Kidney capillary endothelial cell (primary cell): ENCODE measurements at places on chromosomes 16 and 17.

- DNase-seq, result no peak
Measured at GRCh38 chr17:72104164-72104862, 16.5 kb upstream of the SOX9 start.

- no peak for DNase-seq
Measured at GRCh38 chr17:66557200-66557599, 254.8 kb downstream of the PRKCA start.

DNA sequence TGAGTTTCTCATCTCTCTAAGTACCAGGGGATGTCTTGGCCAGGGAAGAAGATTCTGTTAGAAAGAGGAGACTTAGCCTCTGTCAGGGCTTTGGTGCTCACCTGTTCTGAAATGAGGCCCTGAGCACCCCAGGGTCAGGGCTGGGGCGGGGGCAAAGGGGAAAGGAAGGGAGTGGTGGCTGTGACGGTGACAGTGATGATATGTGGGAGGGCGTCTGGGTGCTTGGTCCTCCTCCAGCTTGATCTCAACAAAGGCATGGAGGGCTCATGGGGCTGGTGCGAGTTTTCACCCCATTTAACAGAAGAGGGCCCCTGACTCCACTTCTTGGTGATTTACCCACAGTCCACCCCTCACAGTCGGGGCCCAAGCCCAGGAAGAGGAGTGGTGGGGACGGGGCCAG lies 15.1 kb downstream of the SOX8 start:
- DNase-seq, result no peak

DNA sequence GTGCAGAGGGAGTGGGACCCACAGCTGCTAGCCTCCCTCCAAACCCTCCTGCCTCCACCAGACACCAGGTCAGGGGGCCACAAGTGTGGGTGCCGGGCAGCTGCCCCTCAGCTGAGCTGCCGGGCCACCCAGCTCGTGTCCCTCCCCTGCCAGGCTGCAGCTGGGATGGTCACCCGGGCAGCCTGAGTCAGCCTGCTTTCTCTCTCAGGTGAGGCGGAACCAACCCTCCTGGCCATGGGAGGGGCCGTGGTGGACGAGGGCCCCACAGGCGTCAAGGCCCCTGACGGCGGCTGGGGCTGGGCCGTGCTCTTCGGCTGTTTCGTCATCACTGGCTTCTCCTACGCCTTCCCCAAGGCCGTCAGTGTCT lies 6.9 kb downstream of the SLC16A3 start:
- no peak for DNase-seq

DNA sequence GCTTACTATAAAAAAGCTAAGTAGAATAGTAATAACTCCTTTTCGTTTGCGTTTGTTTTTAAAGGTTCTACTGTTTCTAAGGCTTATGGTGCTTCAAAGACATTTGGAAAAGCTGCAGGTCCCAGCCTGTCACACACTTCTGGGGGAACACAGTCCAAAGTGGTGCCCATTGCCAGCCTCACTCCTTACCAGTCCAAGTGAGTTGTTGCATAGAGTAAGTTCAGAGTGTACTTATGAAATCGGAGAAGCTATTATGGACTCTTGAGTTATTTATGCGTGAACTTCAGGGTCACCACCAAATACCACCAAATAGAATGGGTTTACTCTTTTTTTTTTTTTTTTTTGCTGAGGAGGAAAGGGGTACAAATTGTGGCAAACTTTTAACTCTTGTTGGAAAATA lies 45.8 kb downstream of the RPA1 start:
- no peak for DNase-seq

- no peak for DNase-seq
Measured at GRCh38 chr17:81447331-81447933, 52.2 kb downstream of the BAHCC1 start.

DNA sequence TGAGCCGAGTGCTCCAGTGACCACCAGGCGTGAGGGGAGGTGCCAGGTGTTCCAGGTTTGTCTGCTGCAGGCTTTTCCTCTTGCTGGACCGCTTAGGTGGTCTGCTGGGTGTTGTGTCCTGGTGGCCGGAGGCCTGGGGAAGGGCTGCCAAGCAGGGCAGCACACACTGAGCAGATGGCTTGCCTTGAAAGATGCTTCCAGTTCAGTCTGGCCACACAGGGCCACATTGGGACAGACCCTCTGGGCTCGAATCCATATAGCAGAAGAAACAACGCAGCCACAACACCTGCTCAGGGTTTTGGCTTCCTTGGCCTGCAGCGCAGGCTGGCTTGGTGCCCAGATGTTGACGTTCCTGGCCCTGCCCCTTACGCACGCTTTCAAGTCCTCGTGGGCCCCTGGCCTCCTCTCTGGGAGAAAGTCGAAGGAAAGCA lies 24.8 kb downstream of the GINS2 start:
- no peak for DNase-seq

- peak; percentile 76 for DNase-seq
Measured at GRCh38 chr16:84228256-84228838, 11.5 kb downstream of the KCNG4 start.

- peak; percentile 67 for DNase-seq
Measured at GRCh38 chr16:19167710-19168370, at the start of gene SYT17. TSS of gene SYT17 (plus strand) at chr16:19168240. CDS start at chr16:19168647, 407 bp downstream.

DNA sequence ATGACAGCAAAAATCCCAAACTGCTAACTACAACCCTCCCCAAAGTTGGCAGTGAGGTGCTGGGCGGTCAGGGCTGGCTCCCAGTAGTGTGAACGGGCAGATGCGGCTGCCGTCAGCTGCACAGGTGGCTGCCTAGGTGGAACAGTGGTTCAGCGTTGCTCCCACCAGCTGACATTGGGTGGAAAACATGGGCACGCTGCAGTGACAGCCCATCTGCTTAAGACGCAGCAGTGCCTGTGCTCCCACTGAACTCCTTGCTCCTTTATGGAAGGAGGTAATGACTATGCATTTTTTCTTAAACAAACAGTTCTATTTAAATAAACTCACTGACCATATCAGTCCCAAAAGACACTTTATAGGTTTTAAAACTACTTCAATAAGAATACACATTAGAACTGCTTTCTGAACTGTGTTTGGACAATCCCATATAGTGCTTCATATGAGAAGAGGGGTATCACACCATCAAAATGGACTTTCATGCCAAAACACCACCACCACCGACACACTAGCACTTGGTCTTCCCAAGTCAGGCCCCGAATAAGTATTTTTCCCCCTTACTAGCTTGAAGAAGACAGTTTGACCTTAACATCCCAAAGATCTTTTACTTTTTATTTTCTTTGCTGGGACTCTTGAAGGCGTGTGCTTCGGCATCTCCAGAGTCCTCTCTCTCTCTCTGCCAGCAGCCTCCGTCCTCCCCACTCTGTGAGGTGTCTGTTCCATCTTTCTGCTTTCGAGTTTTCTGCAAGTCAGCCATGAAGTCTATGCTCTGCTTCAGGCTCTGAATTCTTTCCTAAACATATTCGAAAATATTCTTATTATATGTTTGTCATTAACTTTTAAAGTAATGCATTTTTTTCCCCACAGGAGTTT lies 34.4 kb downstream of the BRD7 start:
- no peak for DNase-seq

DNA sequence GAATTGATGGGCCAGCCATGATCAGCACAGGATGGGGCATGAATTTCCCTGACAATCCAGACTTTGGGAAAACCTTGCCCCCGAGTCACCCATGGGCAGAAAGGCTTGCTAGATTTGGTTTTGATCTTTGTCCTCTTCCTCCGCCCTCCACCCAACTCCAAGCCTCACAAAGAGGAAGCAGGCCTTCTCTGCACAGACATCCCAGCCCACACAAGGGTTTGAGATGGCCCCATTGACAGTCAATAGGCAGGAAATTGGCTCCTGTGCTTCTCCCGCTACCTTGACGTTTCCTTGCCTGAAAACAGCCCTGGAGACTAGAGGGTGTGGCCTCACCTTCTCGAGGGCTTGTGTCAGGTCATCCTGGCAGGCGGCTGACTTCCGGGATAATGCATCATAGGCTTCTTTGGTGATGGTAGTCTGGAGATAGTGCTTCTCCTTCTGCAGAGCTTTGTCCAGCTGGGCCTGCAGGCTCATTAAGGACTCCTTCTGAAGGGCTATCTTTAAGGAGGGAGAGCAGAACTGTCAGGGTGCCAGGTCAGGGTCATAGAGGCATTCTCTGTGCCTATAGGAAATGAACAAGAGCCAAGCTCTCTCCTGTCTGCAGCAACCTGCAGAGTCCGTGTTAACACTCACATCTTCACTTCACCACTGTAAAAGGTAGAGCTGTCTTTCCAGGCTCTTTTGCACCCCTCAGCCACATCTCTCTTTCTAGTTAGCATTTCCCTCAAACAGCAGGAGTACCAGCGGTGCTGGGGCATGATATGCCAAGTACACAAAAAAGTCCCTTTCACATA lies 32.2 kb downstream of the DHX38 start:
- no peak for DNase-seq

DNA sequence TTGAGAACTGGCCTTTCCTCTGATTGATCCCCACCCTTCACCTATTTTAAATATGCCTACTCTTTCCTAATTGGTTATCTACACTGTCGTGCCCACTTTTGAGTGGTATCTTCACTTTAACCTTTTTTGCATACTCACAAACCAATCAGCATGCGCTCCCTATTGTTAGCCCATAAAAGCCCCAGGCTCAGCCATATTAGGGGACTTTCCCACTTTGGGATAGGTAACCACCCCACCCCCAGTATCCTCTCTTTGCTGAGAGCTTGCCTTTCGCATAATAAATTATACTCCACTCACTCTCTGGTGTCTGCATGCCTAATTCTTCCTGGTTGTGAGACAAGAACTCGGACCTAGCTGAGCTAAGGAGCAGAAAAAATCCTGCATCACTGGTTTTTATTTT lies 59.5 kb upstream of the NOL11 start:
- no peak for DNase-seq

DNA sequence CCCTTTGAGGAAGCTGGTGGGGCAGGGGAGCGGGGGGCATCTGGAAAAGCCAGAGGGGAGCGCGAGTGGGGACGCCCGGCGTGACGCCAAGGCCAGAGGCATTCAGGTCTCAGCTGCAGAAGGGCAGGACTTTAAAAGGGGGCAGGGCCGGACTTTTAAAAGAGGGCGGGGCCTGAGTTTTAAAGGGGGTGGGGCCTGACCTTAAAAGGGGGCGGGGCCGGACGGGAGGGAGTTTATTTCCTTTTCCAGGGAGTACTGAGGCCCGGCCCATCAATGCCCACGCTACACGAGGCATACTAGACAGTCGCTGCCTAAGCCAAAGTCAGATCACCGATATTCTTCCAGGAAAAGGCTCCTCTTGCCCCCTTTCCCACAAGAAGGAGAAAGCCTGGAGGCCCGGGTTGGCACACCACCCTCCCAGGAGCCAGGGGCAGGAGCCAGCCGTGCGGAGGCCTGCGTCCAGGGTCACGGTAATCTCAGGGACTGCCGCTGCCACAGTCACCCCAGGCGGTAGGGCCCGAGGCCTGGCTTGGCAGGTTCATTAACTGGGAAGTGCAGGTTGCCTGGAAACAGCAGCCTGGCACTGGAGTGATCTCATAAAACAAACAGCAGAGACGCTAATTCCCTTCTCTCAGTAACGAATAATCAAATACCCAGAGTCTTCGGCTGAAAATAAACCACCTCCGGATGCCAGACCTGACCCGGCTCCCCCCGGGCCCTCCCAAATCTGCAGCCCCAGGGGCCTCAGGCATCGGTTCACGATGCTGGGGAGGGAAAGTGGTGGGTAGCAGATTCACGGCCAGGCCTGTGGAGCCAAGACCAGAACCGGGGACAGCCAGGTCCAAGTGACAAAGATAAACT lies 90.7 kb downstream of the TIMM22 start:
- DNase-seq, result no peak

DNA sequence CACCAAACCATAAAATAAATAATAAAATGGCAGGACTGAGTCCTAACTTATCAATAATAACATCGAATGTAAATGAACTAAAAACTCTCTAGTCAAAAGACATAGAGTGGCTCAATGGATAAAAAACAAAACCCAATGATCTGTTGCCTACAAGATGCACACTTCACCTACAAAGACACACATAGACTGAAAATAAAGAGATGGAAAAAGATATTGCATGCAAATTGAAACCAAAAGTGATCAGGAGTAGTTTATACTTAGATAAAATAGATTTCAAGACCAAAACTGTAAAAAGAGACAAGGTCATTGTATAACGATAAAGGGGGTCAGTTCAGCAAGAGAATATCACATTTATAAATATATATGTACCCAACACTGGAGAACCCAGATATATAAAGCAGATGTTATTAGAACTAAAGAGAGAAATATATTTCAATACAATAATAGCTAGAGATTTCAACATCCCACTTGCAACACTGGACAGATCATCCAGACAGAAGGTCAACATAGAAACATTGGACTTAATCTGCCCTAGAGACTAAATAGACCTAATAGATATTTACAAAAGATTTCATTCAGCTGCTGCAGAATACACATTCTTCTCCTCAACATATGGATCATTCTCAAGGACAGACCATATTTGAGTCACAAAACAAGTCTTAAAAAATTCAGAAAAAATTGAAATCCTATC lies 29.8 kb downstream of the SLC47A2 start:
- no peak for DNase-seq

DNA sequence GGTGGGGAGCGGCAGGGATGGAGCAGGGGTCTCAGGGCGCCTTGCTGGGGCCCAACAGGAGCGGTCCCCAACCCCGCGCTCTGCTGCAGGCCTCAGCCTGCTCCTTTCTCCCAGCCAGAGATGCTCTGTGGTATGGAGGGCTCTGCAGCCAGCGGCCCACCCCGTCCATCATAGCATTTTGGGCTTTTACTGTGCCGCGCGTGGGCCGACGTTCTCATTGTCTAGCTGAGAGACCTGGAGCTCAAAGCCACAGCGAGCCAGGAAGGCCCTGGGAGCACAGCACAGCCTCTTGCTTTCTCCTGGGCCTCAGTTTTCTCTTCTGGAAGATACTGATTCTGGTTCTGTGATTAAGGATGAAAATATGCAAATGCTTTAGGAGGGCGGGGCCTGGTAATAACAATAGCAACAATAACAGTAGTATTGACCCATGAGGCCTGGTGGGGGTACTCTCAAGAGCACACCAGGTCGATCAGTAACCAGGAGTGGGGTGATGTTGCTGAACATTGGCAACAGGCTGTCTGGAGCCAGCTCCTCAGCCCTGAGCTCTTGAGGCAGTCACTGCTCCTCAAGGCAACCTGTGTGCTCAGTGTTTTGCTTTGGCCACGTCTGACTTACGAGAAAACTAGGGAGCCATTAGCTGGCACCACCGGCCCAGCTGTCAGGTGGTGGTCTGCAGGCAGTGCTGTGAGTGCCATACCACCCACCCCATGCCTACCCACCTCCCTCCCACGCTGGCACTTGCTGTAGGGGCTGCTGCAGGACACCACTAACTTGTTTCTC lies 1.1 kb upstream of the RASD1 start:
- DNase-seq, result no peak

GRCh38 chr17:50766222-50767023 lies 895 bp downstream of the ANKRD40CL start:
- no peak for DNase-seq

GRCh38 chr16:55392701-55393100 lies 68.7 kb downstream of the IRX6 start:
- DNase-seq, result no peak

DNA sequence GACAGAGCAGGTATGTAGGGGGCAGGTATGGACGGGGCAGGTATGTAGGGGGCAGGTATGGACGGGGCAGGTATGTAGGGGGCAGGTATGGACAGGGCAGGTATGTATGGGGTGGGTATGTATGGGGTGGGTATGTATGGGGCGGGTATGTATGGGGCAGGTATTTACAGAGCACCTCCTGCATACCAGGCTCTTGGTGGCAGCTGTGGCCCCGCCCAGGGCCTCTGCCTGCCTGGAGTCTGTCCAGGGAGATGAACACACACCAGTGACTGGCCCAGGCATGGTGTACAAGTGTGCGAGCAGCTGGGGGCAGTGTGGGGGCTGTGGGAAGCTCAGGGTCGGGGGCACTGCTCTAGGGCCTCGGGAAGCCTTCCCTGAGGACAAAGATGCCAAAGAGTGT lies 4.4 kb downstream of the RPL3L start:
- no peak for DNase-seq

- DNase-seq, result no peak
Measured at GRCh38 chr17:28724500-28725165, 1.4 kb downstream of the TLCD1 start.
